ENCODE measurements at places on chromosomes 5 and 9.

GRCh38 chr5:157216391-157217142 lies 35.9 kb downstream of the ITK start:
- DNase-seq: no peak

DNA sequence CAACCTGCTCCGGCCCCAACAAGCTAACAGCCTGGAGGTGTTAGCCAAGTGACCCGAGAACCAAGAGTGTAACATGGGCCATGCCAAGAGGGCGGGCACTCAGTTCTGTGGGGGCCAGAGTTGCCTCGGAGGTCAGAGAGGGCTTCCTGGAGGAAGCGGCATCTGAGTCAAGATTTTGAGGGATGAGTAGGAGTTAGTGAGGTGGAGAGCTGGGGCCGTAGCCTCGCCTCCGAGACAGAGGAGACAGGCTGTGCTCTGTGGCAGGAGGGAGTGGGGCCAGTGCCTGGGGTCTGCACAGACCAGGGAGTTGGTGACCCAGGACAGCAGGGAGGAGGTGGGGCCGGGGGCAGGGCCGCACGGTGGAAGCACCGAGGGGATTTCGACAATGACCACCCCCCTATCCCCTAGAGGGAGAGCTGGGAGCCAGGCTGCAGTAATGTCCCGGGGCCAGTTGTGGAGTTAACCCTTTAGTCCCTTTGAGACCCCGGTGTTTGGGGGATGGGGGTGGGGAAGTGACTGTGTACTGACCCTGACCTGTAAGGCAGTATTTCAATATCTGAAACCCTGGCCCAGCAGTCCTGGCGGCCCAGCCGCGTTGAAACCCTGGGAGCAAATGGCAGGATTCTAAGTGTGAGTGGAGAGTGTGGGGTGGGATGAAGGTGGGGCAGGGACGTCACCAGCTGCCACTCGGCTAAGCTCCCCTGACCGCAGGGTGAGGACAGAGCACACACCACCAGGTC lies 148.7 kb upstream of the COL5A1 start:
- no peak for DNase-seq

DNA sequence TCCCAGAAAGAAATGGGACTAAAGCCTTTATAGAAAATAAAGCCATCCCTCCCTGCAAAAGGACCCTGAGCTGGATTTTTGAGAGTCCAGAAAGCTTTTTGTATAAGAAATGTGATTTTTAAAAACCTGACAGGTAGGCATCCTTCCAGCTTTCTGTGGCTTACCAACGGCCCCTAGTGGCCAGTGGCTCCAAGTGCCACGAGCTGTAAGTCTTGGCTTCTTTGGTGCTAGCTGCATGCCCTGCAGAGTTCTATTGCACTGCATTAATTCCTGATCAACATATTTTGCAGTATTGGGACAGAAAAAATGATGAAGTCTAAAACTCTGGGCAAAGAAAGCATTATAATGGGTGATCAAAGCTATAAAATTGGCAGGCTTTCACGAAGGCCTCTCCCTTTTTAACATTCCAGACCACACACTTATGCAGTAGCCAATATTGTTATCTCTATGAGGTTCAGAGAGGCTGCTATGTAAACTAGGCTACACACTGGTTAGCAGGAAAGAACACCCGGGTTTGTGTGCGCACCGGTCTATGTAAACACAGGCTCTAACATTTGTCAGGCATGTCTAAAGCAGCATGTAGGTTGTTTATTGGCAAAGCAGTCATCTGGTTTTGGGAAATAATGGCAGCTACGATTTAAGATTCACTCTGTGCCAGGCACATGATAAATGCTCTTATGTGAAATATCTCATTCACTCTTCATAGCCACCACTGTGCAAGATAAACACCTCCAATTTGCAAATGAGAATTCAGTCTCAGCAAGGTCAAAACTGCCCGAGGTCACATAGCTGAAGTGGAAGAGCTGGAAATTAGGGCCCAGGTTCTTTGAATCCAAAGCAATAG lies 55.2 kb downstream of the NMUR2 start:
- peak; percentile 49 for DNase-seq

GRCh38 chr9:137030538-137031527 lies 1.1 kb downstream of the FUT7 start:
- peak; percentile 73 for DNase-seq

GRCh38 chr5:2091921-2092320 lies 209.2 kb upstream of the IRX4 start:
- no peak for DNase-seq

GRCh38 chr5:110757118-110757729 lies 18.4 kb downstream of the SLC25A46 start:
- peak; percentile 28 for DNase-seq

DNA sequence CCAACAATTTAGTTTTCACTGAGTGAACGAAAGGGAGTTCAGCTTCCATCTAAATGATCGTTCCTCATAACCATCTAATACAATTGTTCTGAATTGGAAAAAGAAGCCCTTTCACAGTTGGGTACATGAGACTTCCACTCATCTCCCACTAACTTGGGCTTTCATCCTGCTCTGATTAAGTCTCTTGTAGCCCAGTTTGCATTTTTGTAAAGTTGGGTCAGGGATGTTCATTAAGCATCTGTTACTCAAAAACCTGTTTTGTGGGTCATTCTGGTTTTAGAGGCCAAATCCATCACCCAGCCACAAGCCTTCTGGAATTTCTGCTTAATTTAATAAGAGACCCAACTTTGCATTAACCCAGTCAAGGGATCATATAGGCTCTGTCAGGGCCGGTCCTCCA lies 385.3 kb downstream of the BNC2 start:
- DNase-seq: no peak

DNA sequence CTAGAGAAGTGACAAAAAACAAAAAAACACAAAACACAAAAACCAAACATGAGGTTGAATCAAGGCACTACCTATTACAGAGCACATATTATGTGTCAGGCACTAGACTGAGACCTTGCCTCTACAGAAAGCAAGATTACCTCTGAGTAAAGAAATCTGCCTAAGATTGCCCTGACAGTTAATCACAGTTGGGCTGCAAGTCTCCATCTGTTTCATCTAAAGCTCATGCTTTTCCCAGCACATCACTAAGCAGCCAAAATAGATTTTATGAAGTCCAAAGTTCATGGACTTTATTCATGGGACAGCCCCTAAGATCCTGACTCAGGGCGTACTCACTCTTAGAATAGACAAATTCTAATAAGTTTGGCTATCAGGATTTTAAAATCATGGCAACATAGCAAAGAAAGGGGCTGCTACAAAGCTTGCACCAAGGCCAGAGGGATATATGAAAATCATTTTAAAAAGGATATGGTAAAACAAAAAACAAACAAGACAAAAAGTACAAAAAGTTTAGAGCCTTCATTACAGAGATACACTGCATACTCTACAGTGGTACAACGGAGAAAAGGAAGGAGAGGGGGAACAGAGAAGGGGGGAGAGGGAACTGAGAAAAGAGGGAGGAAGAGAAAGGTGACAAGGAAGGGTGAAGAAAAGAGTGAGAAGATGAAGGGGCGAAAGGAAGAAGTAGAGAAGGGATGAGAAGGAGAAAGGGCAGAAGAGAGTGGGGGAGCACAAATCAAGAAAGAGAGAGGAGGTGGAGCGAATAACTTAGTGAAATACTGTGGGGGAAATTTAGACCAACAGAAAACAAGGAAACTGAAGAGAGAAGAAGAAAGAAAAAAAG lies 58.2 kb downstream of the RICTOR start:
- DNase-seq: no peak

DNA sequence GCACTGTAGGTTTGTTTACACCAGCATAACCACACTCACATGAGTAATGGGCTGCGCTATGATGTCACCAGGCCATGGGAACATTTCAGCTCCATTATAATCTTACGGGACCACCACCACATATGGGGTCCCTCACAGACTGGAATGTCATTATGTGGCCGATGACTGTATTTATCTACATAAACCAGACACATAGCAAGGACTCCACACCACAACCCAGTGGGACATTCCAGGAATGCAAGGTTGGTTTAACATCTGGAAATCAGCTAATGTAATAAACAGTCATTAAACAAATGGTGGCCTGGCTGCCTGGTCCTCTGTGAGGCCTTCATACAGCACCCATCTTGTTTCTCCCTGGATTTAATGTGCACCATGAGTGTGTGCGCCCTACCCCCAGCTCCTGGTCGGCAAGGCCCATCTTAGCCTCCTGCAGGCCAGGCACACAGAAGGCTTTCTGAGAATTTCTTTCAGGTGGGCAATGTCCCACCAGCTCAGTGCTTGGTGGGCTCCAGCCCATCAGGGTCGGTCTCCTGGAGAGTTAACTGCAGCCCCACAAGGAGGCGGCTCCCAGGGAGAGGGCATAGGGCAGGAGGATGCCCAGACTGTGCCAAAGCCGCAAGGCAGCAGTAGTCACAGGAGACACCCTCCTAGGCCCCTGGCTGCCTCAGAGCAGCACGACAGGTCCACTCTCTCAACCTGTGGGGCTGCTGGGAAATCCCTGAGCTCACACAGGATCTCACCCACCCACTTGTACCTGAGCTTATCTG lies 35.9 kb upstream of the SARDH start:
- DNase-seq: no peak

- peak; percentile 82 for DNase-seq
These were observed 18.3 kb upstream of the MLLT3 start for GRCh38 chr9:20640331-20641187.

GRCh38 chr5:83780699-83781350 lies 60.2 kb upstream of the HAPLN1 start:
- no peak for DNase-seq

GRCh38 chr5:118548761-118549720 lies 439.3 kb downstream of the DTWD2 start:
- no peak for DNase-seq

DNA sequence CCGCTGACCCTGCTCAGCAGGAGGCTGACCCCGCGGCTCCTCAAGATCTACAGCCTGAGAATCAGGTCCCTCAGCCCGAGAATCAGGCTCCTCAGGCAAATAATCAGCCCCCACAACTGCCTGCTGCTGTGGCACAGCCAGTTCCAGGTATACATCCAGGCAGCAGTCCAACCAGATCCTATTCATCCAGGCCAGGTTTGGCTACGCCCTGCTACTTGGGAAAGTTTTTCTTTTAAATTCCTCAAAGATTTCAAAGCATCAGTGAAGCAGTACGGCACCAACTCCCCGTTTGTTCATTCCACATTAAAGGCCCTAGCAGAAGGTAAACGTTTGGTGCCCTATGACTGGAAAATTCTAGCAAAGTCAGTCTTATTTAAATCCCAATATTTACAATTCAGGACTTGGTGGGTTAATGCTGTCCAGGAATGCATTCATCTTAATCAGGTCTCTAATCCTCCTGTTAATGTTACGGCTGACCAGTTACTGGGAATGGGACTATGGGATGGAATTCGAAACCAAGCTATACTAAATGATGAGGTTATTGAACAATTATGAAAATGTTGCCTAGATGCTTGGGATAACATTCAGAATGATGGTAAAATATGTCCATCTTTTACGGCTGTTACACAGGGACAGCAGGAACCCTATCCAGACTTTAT lies 102.3 kb downstream of the SYK start:
- no peak for DNase-seq

GRCh38 chr9:78590068-78590467 lies 293.1 kb downstream of the PSAT1 start:
- no peak for DNase-seq

DNA sequence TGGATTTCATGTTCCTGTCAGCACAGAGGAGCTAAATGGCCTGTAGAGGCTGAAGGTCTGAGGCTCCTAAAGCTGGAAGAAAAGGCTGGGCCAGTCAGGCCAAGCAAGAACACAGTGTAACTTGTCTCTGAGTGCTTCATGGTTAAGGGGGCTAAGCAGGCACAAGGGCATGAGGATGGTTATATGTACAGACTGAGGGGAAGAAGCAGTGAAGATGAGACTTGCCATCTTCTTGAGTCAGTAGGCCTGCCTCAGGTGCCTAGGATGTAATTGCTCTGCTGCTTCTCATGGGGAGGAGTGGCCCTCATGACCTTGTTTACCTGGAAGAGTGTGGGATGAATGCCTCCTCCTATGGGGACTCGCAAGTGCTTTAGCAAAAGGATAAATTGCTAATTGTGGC lies 8.7 kb upstream of the PSMD5 start:
- DNase-seq: no peak

- DNase-seq: no peak
These were observed 44.1 kb downstream of the SPARC start for GRCh38 chr5:151642472-151643140.

DNA sequence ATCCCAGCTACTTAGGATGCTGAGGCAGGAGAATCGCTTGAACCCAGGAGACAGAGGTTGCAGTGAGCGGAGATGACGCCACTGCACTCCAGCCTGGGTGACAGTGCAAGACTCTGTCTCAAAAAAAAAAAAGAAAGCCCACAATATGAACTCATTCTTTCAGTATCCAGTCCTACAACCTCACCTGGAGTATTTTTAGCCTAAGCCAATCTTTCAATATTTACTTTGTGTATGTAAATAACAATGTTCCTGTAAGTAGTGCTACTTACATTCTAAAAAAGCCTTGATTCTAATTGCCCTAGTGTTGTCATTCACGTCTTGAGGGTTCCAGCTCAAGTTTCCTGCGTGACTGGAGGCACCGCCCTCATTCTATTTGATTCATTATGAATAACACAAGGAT lies 62.0 kb downstream of the BHMT start:
- DNase-seq: no peak

GRCh38 chr5:31573494-31574142 lies 41.5 kb downstream of the C5orf22 start:
- DNase-seq: no peak
